Hematopoietic multipotent progenitor cell treated with erythropoietin and hydrocortisone succinate and interleukin-3 and kit ligand, for 17 days (in vitro differentiated cells): ENCODE measurements at places on chromosomes 1 and 21.

DNA sequence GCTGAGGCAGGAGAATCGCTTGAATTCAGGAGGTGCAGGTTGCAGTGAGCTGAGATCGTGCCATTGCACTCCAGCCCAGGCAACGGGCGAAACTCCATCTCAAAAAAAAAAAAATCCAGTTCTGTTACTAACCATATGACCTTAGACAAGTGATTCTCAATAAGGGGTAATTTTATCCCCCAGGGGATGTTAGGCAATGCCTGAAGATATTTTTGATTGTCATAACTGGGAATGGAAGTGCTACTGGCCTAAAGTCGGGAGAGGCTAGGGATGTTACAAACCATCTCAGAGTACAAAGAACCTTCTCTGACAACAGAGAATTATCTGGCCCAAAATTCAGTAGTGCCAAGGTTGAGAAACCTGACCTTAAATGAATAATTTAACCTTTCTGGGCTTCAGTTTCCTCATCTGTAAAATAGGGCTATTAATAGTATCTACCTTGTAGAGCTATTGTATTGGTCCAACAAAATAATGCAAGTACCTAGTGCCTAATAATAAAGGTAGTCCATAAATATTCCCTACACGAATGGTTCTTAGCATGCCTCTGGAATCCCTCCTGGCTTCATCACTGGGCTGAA is 5.8 kb upstream of the LMNA start:
- no peak for DNase-seq

GRCh38 chr1:234840843-234841242 is 230.9 kb upstream of the IRF2BP2 start:
- DNase-seq, result peak; percentile 52

GRCh38 chr1:15014516-15014915 is 139.0 kb upstream of the TMEM51 start:
- no peak for DNase-seq

GRCh38 chr1:15409388-15410222 is at the start of gene EFHD2:
EFHD2 (plus strand) TSS chr1:15409888; CDS start chr1:15409972, 84 bp downstream.
- DNase-seq, result no peak

DNA sequence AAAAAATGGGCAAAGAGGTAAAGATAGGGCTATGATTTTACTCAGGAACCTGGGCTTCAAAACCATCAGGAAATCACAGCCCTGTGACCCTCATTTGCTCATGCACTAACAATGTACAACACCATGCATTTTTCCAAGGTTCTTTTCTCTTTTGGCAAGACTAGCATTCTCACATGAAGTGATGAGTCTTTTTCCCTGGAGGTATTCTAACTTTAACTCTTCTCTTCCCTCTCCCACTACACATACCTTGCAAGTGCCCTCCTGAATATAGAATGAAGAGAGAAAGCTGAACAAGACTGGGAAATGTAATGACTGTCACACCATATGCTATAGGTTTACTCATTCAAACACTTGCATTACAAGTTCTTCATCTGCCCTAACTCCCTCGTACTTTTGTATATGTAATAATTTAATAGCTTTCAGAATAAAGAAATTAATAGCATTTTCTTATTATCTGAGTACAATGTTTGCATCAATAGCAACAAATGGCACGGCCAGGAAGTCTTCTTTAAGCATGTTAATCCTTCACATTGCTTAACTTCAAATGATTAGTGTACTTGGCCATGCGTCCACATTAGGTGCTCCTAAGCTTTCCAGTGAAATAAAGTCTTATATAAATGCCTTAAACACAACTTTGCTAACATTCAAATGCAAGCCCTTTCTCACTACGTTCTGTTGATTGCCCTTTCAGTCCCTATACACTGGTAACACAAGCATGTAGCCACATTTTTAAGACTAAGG is 1.8 kb downstream of the NIBAN1 start:
- peak; percentile 11 for DNase-seq

DNA sequence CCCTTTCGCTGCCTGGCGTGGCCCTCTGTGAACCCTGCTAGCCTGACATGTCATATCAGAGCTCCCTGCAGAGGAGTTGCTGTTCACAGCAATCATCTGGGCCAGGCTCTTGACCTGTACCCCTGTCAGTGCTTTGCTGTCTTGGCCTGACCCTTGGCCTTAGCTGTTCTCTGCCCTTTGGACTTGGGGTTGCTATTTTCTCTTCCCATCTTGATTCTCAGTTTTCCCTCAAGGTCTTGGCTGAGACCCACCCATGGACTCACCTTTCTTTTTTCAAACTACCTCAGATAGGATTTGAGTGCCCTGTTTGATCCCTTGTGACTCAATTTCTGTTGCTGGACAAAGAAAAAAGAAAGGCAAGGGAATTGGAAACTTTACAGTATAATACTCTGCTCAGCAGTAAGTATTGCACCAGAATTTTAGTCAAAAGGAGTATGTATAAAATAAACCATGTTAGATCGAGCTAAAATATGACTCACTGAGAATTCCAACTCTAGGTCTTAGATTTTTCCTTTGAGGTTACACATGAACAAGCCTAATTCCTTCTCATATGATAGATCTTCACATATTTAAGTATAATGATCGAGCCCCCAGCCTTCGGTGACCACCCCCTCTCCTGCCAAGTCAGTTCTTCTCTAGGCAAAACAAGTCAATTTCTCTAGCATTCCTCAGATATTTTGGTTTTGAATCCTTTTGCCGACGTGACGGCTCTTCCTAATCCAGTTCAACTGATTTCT is 110.5 kb downstream of the NGF start:
- no peak for DNase-seq

DNA sequence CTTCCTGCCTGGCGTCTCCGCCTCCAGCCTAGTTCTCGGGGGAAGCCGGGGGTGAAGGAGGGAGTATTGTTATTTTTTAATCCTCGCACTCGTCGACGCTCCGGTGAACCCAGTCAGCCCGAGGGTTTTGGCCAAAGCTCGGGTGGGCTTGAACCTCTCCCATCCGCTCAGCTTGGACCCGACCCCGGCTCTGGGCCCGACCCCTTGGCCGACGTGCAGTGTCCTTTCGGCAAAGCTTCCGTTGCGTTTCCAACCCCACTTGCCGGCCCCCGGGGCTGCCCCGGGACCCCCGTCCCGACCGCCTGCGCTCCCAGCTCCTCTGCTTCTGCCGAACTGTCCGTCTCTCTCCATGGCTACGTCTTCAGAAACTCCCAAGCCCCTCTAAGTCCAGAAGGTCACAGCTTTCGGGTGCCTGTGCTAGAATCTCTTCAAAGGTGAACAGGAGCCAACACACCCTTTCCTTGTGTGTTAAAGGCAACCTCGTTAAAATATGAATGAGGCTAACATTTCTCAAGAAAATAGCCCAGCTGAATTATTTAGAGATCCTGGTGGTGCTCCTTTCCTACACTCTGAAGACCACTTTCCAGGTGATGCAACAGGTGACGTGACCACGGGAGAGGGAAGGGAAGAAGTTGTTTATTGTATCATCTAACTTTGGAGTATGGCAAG is 647 bp downstream of the DESI2 start:
- DNase-seq, result no peak

DNA sequence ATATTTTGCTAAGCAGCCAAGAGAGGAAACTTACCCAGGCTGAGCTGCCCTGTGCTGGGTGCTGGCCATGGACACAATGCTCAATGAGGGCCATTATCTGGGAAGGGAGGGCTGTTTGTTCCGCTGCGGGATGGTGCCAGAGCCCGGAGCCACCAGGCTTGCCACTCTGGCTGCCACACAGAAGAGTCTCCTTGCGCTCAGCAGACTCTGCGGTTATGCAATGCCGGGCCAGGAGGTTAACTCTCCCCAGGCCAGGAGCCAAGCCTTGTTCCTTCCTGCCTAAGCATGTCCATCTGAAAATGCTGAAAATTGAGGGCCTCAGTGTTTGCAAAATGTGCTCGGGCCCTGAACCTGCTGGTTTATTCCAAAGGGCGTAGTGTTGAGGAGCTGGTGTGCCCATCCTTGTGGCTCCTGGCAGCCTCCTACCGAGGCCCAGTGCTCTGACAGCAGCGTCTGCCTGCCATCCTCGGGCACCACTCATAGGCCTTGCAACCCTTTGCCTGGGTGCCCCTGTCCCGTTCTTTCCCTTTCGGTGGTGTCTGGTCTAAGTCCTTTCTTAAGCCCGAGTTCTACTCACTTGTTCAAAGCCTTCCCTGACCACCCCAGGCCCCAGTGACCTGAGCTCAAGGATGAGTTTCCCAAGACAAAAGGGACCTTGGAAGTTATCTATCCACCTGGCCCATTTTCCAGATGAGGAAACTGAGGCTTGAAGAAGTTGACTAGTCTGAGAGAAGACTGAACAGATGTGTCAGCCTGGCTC is 133.8 kb upstream of the EDN2 start:
- no peak for DNase-seq

DNA sequence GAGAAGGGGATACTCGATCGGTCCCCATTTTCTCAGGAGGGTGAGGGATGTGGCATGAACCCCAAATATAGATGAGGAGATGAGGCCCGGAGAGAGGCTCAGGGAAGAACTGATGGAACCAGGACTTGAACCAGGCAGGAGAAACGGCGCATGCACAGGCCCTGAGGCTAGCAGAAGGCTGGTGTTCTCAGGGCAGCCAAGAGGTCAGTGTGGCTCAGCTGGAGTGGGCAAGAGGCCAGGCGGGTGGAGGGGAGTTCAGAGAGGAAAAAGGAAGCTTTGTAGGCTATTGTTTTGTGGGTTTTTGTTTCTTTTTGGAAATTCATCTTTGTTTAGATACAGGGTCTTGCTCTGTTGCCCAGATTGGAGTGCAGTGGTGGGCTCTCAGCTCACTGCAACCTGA is 122.0 kb downstream of the LACTBL1 start:
- no peak for DNase-seq

GRCh38 chr1:40877698-40878097 is 15.5 kb upstream of the CITED4 start:
- DNase-seq, result no peak

GRCh38 chr1:30526652-30527345 is 196.6 kb downstream of the MATN1 start:
- DNase-seq, result no peak

DNA sequence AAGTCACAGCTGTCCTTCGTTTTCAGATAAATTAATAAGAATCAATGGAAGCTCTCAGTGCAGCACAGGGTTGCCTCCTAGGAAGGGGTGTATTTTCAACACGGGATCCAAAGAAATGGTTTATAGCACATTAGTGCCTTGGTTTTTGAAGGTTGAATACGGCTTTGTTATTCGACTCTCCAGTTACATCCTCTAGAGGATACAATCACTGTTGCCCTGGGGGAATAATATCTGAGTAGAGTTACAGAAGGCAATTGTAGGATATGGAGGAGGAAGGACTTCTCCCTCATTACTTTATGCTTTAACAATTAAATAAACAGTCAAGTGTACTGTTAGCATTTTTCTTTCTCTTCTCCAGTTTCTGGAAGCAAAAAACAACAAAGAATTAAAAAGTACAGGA is 14.3 kb upstream of the ZNF326 start:
- DNase-seq, result no peak
